C1 segment of cervical spinal cord (tissue), 14 donors: ENCODE measurements at places on chromosomes 3 and 15.

GRCh38 chr3:195101001-195101583 lies 169.9 kb downstream of the XXYLT1 start:
- DNase-seq = no peak

DNA sequence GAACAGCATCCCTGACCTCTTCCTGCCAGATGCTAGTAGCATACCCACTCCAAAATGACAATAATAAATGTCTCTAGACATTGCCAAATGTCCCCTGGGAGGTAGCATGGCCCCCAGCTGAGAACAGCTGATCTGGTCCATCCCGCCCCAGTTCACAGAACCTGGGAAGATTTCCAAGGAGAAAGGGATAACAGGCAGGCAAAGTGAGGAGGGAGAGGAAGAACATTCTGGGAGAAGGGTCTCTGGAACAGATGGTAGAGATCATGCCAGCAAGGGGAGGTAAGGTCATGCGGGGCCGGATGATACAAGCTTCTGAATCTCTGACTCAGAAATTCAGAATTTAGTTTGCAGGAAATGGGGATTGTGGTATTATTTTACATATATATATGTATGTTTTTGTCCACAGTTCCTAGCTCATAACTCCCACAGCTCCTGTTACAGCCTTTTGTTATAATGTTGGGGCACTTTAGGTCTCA lies 192.7 kb downstream of the SUCLG2 start:
- DNase-seq = no peak

GRCh38 chr3:50971487-50971924 lies 296.8 kb downstream of the DOCK3 start:
- DNase-seq = no peak

GRCh38 chr3:156469456-156469855 lies 85.5 kb downstream of the SSR3 start:
- no peak for DNase-seq

- DNase-seq = no peak
Measured at GRCh38 chr15:37253877-37254276, 153.5 kb upstream of the MEIS2 start.

GRCh38 chr15:81323559-81323943 lies 390 bp downstream of the STARD5 start:
- DNase-seq = no peak

DNA sequence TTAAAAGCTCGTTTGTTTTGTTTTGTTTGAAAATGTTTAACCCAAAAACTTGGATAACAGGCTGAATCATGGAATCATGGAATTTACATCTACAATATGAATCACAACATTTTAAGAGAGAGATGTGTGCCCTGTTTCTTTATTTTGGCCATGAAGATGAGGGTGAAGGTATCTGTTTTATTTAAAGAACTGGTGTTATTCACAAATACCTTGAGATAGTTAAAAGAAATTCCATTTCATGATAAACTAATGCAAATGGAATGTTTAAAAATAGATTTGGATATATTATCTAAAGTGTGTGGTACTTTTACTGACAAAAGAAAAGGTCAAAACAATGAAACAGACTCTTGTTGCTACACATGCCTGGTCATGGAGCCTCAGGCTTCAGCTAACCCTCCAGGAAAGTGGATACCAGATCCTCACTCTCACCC lies 486.0 kb upstream of the CFAP20DC start:
- DNase-seq = no peak

GRCh38 chr3:148036331-148036876 lies 627.2 kb downstream of the ZIC1 start:
- no peak for DNase-seq

DNA sequence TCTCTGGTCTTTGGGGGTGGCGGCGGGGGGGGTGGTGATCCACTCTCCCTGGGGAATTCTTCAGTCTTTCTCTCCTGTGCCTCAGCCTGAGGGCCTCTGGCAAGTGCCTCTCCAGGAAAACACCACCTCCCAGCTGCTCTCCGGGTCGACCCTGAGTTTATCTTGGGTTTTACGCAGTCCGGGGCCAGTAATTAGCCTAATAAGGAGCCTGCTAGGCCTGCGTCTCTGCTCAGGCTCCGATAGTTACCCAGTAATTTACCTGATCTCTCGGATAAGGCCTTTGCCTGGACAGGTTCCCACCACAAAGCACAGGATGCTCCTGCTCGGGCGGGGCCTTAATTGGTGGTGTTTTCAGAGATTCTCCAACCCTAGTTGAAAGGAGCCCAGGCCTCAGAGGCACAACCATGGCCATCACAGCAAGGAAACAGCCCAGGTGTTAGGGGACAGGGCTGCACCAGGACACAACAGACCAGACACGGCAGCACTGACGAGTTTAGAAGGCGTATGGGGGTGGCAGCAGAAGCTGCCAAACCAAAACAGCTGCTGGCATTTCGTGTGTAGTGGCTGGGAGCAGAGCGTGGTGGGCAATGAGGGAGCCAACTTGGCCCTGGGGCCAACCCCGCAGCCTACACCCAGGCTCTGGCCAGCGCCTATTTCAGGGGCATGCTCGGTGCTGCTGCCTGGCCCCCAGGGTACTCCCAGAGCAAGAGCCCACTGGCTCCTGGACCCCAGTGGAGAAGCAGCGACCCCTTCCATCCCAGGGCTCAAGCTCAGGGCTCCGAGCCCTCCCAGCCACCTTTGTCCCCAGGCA lies 71.4 kb downstream of the KLF13 start:
- no peak for DNase-seq

DNA sequence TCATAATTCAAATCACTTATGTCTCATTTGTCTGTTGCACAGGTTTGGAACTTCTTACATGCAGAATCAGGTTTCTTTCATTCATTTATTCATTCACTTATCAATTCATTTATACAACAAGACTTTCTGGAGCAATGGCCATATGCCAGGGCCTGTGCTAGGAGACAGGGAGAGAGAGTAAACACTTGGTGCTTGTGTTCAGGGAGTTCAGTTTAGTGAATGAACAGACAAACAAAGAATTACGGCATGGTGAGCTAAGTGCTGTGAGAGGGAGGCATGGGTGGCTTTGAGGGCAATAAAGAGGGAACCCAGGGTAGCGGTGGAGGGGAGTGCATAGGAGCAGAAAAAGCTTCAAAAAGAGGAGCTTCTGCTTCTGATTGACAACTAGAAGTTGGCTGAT lies 8.5 kb upstream of the IREB2 start:
- no peak for DNase-seq

GRCh38 chr3:186994000-186994955 lies 64.0 kb downstream of the ST6GAL1 start:
- no peak for DNase-seq

DNA sequence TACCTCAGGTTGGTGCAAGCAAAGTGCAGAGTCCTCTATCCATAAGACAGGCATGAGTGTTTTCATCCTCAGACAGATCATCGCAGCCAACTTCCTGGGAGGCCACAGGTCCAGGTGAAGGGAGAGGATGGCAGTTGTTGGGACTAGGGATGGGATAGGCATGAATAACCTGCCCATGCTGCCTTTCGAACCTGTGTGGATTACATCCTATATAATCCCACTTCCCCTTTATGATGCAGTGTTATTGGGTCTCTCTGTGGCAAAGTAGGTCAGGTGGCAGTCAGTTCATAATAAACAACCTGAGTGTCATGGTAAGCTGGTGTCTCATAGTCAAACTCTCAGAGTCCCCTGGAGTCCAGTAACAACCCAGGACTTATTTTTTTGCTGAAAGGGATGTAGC lies 40.4 kb downstream of the CCR3 start:
- no peak for DNase-seq

DNA sequence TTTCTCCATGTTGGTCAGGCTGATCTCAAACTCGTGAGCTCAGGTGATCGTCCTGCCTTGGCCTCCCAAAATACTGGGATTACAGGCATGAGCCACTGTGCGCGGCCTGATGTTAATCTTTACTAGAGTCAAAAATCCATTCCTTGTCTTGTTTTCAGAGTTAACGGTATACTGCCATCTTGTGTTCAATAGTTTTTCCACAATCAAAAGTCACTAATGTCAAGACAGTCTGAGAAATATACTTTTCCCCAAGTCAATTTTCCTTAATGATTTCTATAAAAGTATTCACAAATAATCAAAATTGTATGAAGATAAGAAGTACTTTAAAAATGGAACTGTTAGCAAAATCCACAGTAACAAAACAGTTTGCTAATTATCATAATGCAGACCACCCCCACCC lies 8.5 kb downstream of the CRBN start:
- no peak for DNase-seq

- no peak for DNase-seq
Measured at GRCh38 chr15:58669108-58669507, 80.4 kb downstream of the ADAM10 start.

DNA sequence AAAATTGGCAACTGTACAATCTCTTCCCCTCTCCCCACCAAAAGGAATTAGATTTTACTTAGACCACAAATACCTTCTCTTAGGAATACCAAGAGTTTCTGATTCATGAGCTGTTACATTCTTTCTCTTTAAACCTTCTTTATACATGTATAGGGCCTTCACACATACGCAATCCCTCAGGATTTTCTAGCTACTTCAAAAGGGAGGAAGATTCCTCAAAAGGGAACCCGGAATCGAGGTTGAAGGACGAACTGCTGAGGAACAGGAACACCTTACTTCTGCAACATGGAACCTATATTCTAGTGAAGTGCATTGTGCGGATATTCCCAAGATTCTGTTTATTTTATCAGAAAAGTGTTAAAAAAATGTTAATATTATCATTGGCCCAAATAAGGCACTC lies 52.3 kb downstream of the GABRB3 start:
- DNase-seq = no peak

- DNase-seq = no peak
Measured at GRCh38 chr15:68051109-68051508, 3.0 kb upstream of the PIAS1 start.

GRCh38 chr3:171748064-171748924 lies 62.0 kb downstream of the PLD1 start:
- DNase-seq = no peak

DNA sequence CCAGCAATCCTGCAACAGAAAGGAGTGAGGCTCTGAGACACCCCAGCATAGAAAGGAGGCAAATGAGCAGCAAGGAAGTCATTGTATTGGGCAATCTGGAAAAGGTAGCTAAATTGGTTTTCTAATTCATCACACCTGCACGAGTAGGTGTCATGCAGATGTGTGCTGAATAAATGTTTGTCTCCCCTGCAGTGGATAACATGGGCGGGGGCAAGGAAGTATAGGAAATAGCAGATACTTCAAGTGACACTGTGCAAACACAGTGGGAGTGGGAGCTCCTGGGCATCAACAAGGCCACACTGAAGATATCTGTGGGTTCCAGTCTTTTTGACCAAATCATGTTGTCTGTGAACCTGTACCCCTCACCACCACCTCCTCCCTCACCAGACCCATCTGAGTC lies 14.4 kb upstream of the HTR3E start:
- DNase-seq = no peak

DNA sequence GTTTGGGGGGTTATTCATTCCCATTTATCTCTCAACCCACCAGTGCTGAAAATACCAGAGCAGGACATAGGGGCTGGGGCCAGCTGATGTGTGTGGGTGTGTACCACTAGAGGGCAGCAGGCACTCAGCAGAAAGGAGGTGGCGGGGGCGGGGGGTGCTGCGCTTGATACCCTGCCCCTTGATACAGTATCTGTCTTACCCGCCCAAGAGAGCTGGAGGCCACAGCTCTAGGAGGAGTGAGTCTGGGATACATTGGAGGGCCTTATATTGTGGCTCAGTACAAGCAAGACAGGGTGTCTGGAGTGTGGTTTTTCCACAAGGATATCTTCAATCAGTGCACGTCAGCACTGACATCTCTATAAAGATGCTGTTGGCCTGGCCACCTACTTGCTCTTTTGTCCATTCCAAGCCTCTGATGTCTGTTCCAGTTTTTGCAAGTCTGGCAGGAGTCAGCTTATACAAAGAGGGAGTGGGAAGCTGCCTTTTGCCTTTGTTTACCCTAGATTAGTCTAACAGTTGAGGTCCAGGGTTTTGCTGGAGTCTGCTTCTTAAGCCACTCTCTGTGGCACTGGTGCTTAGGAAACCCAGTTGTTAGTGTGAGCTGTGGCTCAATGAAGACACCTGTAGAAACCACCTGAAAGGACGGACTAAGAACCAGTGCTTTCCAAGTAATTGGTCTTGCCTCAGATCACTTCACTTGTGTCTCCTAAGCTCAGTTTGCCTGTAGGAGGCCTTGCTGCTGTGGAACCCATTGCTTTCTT lies 1.5 kb upstream of the RBM15B start:
- DNase-seq = peak; percentile 3

DNA sequence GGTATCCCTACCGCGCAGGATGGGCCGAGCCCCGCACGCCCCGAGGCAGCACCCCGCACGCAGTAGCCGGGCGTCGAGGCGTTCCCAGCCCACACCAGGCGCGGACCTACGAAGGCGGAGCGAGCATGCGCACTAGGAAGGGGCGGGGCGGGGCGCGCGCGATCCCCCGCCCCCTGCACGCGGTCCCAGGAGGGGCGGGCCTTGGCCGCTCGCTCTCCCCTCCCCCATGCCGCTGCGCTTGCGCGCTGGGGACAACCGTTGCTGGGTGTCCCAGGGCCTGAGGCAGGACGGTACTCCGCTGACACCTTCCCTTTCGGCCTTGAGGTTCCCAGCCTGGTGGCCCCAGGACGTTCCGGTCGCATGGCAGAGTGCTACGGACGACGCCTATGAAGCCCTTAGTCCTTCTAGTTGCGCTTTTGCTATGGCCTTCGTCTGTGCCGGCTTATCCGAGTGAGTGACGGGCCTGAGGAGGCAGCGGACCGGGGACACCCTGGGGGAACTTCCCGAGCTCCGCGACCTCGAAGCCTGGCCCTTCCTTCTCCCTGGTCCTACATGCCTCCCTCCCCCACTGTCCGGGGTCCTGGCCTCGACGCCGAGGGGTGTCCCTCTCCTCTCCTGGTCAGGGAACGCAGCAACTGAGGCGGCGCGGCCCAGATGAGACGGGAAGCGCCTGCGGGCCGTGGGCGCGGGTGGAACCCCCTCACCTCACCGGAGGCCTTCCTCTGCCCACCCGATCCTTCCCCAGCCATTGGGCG lies at the start of gene SPESP1:
TSS of gene SPESP1 (plus strand) at position 258 of the 755 bp plus-strand sequence. CDS start at position 387, 129 bp downstream.
- no peak for DNase-seq

DNA sequence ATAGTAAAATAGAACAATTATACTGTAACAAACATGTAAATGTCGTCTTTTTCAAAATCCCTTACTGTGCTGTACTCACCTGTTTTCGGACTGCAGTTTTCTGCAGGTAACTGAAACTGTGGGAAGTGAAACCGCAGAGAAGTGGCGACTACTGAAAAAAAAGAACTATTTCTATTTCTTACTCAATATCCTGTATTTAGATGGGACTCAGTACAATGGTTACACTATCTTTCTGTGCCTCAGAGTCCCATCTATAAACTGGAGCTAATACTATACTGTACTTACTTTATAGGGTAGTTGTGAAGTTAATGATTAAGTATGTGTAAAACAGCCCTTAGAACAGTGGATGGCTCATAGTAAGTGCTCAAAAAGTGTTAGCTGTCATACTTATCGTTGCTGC lies 14.3 kb upstream of the P2RY12 start:
- no peak for DNase-seq
